Jurkat, Clone E6-1 (cell line): ENCODE measurements at places on chromosomes 3 and 15.

- no peak for DNase-seq
Measured at GRCh38 chr3:177263615-177264368, 66.5 kb upstream of the TBL1XR1 start.

DNA sequence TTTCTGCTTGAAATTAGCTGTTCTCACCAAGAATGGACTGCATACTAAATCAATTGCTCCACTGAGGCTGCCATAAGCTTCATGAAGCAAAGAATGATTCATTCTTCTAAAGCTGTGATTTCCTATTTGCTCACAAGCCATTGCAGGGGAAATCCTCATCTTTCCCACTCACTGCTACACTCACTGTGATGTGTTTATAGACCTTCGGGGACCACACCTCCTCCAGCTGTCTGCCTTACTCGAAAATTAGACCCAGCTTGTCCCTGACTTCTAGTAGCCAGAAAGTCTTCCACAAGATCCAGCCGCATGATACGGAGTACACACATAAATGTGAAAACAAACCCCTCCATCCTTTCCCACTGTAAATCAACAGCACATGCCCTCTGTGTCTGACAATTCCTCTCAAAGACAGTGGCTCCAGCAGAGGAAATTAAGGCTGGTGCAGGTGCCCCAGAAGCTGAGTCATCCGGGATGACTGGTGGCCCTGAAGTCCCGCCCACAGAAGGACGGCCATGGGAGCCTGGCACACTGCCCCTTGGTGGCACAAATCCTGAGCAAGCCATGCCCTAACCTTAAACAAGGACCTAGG, 172.0 kb downstream of the STT3B start:
- no peak for DNase-seq

DNA sequence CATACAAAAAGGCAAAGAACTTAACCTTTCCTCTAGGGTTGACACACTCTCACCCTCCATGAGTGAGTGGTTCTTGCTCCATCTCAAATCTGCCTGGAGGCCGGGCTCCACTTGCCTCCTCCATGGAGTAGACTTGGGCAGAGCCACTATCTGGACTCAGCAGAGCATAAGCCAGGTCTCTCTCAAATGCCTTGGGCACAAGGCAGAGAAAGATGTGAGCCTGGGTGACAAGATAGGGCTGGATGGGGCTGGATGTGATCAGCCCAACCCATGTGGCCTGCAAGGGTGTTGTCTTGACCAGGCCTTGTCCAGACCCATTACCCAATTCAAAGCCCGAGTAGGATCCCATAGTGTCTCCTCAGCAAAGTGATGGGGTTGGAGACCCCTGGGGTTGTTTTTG, 4.2 kb upstream of the RPL29 start:
- DNase-seq: no peak

DNA sequence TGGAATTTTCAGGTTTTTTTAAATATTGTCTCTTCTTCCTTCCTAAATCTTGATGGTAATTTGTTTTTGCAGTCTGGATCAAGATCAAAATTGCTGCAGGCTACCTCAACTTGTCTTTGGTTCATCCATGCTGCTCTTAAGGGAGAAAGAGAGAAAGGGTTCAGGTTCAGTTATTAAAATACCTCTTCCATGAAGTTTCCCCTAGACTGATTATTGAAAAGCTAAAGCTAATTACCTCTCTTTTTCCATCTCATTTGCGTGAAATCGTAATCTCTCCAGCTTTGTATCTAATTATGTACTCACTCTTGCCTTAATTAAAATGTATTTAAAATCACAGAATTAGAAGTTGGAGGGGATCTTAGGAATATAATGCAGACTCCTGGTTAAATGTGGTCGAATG, 52.7 kb downstream of the SLC28A2 start:
- no peak for DNase-seq

GRCh38 chr3:160601288-160601687, 35.9 kb upstream of the KPNA4 start:
- no peak for DNase-seq

- no peak for DNase-seq
Measured at GRCh38 chr15:45469441-45469840, 53.1 kb downstream of the SLC30A4 start.

DNA sequence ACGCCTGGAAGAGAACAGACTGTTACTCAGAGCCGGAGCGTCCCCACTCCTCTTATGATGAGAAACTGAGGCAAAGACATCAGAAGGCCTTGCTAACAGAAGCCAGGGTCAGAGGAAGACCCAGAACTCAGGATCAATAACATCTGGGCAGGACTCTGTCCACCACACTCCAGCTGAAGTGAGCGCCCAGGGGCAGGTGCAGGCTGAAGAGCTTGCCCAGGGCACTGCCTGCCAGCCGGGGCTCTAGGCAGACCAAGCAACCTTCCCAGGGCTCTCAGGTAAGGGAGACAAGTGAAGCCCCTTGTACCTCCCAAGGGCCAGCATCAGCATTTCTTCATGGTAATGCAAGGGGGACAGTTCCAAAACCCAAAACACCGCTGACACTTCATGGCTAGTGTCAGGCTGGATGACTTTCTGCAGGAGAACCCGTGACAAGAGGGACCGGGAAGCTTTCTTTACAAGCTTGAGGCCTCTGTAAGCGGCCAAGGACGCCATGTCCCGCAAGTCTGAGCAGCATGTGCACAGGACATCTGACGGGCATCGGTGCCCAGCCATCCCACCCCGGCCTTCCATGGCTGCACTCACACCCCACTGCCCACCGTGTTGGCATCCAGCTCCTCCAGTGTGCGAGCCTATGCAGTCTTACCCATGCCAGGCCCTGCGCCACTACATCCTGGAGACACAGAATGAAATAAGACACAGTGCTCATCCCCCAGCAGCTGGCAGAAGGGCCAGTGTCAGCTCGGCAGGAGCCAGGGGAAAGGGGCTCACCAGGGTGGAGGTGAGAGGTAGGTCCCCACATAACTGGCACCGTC, 14.1 kb downstream of the XXYLT1 start:
- no peak for DNase-seq

- no peak for DNase-seq
Measured at GRCh38 chr15:67125589-67126502, 60.4 kb downstream of the SMAD3 start.

- DNase-seq: peak; percentile 57
Measured at GRCh38 chr15:91950631-91951329, 97.3 kb downstream of the SLCO3A1 start.

- DNase-seq: no peak
Measured at GRCh38 chr3:146169891-146170290, 8.9 kb upstream of the PLOD2 start.

DNA sequence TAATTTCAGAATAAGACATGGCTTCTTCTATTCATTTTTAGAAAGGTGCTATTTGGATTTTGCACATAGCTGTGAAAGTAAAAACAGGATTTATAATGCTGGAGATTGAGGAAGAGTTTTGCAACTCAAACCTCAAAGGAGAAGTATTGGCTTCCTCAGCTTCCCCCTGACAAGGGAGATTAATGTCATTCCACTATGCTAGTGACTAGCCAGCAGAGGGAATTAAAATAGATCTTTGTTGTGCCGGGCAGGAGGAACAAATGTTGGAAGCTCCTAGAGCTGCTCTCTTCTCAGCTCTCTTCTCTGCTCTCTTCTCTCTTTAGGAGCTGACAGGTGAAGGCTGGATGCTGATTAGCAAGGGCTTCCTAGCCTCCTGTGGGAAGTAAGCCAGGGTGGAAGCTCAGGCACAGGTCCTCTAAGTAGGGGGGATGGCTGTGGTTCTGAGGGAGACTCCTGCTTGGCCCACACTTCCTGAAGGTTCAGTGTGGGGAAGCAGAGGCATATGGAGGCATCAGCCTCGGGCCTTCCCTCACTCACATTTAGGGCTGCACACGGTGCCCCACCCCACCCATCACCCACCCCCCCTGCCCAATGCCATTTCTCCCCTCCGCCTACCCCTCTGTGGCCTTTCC, 29.6 kb downstream of the CX3CR1 start:
- DNase-seq: no peak

DNA sequence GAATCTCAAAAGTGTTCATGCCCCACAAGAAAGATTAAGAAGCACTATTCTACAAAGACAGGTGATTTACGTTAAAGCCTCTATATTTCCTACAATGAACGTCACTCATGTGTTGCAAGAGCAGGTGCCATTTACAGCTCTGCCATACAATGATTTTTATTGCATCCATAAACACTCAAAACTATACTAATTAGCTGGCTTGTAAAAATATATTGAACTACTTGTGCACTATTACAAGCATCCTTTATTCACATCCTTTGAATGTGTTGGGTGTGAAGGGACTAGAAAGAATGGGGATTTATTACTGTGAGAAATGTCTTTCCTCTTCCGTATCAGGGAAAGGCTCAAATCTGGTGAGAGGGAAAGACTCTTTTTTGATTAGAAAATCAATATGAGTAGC, 50.7 kb upstream of the C3orf49 start:
- DNase-seq: no peak

- no peak for DNase-seq
Measured at GRCh38 chr3:41202834-41203345, 3.6 kb downstream of the CTNNB1 start.

DNA sequence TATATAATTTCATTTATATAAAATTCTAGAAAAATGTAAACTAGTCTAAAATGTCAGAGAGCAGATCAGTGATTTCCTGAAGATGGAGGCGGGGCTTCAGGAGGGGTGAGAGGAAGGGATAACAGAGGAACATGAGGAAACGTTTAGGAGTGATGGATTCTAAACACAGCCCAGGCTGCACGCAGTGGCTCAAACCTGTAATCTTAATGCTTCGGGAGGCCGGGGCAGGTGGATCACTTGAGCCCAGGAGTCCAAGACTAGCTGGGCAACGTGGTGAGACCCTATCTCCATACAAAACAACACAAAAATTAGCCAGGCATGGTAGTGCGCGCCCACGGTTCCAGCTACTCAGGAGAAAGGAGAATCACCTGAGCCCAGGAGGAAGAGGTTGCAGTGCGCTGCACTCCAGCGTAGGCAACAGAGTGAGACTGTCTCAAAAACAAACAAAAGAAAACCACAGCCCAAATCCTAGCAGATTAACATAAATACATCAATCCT, 18.0 kb upstream of the IQCF1 start:
- no peak for DNase-seq

- peak; percentile 82 for DNase-seq
Measured at GRCh38 chr3:30693470-30694120, 87.2 kb downstream of the TGFBR2 start.

- DNase-seq: no peak
Measured at GRCh38 chr3:9111866-9112265, 137.6 kb downstream of the SRGAP3 start.

- no peak for DNase-seq
Measured at GRCh38 chr15:97162805-97163495, 797.6 kb upstream of the ARRDC4 start.

DNA sequence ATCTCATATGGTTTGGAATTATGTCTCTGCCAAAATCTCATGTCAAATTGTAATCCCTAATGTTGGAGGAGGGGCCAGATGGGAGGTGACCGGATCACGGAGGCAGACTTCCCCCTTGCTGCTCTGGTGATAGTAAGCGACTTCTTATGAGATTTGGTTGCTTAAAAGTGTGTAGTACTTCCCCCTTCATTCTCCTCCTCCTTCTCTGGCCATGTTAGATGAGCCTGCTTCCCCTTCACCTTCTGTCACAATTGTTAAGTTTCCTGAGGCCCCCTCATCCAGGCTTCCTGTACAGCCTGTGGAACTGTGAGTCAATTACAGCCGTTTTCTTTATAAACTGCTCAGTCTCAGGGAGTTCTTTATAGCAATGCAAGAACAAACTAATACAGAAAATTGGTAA, 51.1 kb downstream of the NEDD4 start:
- no peak for DNase-seq

GRCh38 chr3:127887321-127887720, 27.7 kb upstream of the KBTBD12 start:
- peak; percentile 55 for DNase-seq

DNA sequence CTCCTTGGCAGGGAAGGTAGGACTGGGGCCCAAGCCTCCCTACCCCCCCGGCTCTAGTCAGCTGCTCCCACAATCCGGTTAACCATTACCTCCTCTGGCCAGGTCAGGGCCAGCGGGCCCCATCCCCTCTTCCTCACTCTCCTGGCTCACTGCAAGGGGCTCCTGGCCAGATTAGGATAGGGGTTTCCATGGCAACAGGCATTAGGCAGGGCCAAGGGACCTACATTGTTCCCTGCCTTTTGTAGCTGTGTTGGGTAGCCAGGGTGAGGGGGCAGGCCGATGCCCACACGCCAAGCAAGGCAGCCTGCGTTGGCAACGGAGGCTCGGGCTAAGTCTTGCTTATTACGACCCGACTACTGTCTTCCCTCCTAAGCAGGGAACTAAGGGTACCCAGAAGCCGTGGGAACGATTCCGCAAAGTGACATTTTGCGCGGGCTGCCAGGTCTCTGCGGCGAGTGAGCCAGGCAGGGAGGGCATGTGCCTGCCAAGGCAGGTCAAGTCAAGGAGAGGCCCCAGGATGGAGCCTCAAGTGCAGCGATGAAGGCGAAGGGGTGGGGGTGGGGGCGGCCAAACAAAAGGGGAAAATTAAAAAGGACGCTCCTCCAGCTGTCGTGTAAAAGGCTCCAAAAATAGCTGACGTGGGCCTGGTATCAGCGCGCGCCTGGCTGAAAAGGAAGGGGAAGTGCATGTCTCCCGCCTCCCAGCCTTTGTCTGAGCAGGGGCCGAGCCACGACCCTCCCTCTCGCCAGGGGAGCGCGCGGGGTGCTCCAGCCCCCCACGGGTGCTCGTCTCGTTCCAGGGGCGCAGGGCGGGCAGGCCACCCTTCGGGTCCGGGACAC, 919 bp downstream of the IDH2 start:
- DNase-seq: no peak

DNA sequence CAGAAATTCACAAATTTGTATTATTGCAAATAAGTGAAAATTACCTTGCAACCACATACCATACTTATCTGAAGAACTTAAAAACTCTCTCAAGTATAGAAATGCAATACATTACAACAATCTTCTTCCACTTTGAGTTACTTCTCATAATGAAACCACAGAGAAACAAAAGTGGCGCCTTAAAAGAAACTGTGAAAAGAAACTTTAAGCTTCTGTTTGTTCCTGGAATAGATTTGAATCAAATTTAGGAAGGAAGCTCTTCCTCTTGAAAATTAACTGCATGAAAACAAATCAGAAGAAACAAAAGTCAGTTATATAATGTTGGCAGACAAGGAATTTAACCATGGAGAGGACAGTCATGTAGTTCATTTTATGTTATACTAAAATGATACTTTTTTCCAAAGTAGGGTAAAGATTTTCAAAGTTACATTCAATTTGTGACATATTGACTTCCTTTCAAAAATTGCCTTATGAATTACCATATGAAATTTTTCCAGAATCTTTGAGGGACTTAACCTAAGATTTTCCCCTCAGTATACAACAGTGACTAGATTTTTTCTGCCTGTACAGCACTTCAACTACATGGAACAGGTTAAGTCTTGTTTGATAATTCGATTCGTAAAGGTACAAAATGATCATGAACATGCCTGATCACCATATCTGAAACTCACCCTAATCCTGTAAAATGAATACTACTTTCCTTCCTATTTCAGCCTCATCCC, 57.6 kb upstream of the TNFSF10 start:
- peak; percentile 39 for DNase-seq
